ENCODE measurements at places on chromosomes 3 and 15.

GRCh38 chr3:169857811-169858210, 11.9 kb downstream of the LRRC31 start:
- no peak for DNase-seq

DNA sequence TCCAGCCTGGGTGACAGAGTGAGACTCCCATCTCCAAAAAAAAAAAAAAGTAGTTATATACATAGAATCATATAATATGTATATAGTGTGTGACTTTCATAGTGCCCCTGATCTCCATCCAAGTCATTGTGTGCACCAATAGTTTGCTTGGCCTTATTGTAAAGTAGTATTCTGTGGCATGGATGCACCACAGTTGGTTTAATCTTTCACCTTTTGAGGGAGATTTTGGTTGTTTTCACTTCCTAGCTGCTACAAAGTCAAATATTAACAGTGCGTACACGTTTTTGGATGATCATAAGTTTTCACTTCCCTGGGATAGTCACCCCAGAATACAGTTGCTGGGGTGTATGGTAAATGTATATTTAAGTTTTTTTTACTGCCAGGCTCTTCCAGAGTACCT, 162.8 kb downstream of the PTPRG start:
- no peak for DNase-seq

DNA sequence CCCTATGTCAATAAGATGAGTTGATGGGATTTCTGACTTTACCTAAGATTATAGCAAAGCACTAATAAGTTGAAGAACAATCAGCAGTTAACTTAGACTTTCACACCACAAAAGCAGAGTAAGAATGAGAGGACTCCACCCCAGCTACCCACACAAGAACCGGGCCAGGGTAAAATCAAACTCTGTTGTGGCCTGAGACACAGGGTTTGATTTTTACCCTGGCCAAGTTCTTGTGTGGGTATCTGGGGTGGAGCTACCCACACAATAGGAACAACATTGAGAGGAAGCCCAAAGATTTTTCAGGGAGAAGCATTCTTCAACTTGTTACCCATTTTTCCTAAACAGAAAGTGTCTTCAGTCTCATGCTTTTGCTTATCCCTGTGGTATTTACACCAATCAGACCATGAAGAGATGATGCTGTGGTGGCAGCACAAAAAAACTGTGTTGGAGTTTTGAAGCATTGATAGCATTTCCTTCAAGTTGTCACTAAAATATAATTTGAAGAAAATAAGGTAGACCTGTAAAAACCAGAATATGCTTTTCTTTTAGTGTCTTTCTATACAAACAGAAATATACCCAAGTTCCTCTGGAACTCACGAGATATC, 25.6 kb downstream of the CPOX start:
- no peak for DNase-seq

GRCh38 chr3:60080648-60081047, 1030.8 kb upstream of the CFAP20DC start:
- DNase-seq, result no peak

DNA sequence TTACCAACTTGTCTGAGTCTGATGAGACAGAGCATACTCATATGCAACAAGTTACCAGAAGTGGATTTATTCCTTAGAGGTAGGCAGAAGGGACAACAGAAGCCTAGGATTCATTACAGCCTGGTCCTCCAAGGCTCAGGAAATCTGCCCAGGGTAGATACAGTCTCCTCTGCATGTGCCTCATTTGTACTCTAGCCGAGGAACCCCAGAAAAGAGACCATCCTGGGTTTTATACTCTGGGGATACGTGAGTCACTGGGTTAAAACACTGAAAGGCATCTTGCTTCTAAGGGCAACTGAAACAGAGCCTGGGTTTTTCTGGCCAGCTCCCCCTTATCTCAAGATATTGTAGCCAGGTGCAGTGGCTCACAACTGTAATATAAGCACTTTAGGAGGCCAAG, 45.6 kb downstream of the TLNRD1 start:
- no peak for DNase-seq

- no peak for DNase-seq
Observed at GRCh38 chr15:69210574-69210973, 50.1 kb downstream of the GLCE start.

- DNase-seq, result no peak
Observed at GRCh38 chr3:170144437-170144843, 37.1 kb downstream of the PHC3 start.

DNA sequence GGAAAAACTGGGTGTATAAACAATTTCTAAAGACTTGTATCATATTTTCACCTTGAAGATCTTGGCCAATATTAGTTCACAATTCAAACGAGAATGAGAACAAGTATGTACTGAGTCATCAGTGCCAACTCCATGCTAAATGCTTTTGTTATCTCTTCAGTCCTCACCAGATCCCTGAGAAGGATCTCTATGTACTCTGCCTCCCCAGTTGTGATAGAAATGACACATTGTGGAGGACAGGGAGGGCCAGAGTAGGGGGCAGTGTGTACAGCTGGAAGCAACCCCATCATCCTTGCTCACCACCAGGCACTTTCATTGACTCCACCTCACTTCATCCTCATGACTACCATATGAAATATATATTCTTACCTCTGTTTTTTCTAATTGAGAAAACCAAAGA, 353.7 kb upstream of the SOX2 start:
- DNase-seq, result no peak

DNA sequence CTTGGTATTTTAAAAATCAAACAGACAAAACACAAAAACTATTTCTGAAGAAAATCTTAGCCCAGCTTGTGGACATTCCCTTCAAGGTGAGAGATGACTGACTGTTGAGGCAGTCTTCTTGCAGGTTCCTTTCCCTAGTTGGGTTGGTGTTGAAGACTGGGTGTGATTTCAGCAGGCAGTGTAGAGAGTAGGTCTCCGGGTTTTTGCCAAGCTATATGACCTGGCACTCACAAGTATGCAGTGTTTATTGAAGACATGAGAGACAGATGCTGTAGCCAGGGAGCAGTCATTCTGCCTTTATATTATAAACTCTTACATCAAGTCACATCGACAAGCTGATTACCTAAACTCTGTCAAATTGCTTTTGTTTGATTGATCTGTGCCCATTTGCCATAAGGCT, 17.5 kb downstream of the SENP8 start:
- DNase-seq, result no peak

Data from activated CD8-positive, alpha-beta memory T cell treated with anti-CD3 and anti-CD28 coated beads for 1 hour (primary cell).